ENCODE measurements at places on chromosomes 5 and 9. TPM values are rescaled to one million over a fixed set of nuclear protein-coding genes. Genes with fewer than 3 reads are reported as not detected.

Gene SLCO6A1
- not detected for total RNA-seq

- no peaks in the 10 kb centered on the region for H3K36me3 ChIP-seq
- no peak for DNase-seq
- H3K4me3 ChIP-seq, result no peak overlapping the region
- H3K27me3 ChIP-seq, result no peaks in the 10 kb centered on the region
- no peak overlapping the region for H3K27ac ChIP-seq
These were observed 7.7 kb downstream of the SPINK9 start for GRCh38 chr5:148343046-148343407.

DNA sequence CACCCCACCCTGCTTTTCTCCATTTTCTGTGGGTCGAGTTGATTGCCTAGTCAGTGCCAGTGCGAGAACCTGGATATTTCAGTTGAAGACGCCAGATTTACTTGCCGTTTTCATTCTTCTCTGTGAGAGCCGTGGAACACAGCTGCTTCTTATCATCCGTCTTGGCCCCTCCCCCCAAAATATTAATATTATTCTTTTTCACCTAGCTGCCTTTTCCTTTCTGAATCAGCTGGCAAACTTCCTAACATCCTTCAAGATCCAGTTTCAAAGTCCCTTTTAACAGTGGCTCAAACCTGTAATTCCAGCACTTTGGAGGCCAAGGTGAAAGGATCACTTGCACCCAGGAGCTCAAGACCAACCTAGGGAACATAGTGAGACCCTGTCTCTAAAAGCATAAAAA lies 117.1 kb upstream of the RASA1 start:
- no peak for DNase-seq
- no peaks in the 10 kb centered on the region for H3K36me3 ChIP-seq
- H3K27me3 ChIP-seq, result no peaks in the 10 kb centered on the region
- H3K4me1 ChIP-seq, result no peaks in the 10 kb centered on the region

DNA sequence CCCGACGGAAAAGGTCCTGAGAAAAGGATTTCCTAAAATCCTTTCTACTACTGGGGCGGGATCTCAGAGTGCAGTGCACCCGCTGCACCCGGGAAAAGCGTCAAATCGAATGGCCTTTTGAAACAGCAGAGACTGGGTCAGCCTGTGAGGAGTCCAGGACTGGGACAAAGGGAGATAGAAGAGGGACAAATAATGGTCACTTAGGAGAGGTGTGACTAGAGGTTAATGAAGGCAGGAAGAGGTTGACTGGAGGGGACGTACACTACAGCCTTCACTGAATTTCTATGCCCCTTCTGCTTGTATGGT lies 1.5 kb downstream of the PLPPR1 start:
- DNase-seq, result no peak
- no peak overlapping the region for H3K27ac ChIP-seq
- no peaks in the 10 kb centered on the region for H3K27me3 ChIP-seq
- no peaks in the 10 kb centered on the region for H3K4me1 ChIP-seq
- no peaks in the 10 kb centered on the region for H3K36me3 ChIP-seq

Gene FOXD4L3
- total RNA-seq, result not detected
